Right kidney (tissue), 9 donors: ENCODE measurements at places on chromosomes 1 and 21.
A peak's percentile ranks its signal among the peaks of the same experiment; 100 is the strongest.

GRCh38 chr1:67889466-67889865 lies 56.2 kb upstream of the GNG12 start:
- no peak for DNase-seq

GRCh38 chr1:155938220-155938627 lies 3.2 kb upstream of the RXFP4 start:
- DNase-seq = peak; percentile 34

- no peak for DNase-seq
These were observed 12.0 kb downstream of the ADGRL2 start for GRCh38 chr1:81812712-81813111.

GRCh38 chr1:33459691-33460090 lies 12.8 kb upstream of the ZSCAN20 start:
- no peak for DNase-seq

- DNase-seq = peak; percentile 36
These were observed 25.4 kb downstream of the SLC19A2 start for GRCh38 chr1:169460191-169460833.

- DNase-seq = no peak
These were observed 30.8 kb upstream of the GTF2B start for GRCh38 chr1:88922214-88922613.

GRCh38 chr1:58732087-58732775 lies 32.4 kb upstream of the MYSM1 start:
- no peak for DNase-seq
